PC-9 (cell line): ENCODE measurements at places on chromosomes 11 and 22.
A peak's percentile ranks its signal among the peaks of the same experiment; 100 is the strongest.

- no peak for DNase-seq
These were observed 102.1 kb downstream of the FCHSD2 start for GRCh38 chr11:73040046-73040445.

- DNase-seq: no peak
These were observed 13.7 kb upstream of the LIN7C start for GRCh38 chr11:27520226-27520625.

DNA sequence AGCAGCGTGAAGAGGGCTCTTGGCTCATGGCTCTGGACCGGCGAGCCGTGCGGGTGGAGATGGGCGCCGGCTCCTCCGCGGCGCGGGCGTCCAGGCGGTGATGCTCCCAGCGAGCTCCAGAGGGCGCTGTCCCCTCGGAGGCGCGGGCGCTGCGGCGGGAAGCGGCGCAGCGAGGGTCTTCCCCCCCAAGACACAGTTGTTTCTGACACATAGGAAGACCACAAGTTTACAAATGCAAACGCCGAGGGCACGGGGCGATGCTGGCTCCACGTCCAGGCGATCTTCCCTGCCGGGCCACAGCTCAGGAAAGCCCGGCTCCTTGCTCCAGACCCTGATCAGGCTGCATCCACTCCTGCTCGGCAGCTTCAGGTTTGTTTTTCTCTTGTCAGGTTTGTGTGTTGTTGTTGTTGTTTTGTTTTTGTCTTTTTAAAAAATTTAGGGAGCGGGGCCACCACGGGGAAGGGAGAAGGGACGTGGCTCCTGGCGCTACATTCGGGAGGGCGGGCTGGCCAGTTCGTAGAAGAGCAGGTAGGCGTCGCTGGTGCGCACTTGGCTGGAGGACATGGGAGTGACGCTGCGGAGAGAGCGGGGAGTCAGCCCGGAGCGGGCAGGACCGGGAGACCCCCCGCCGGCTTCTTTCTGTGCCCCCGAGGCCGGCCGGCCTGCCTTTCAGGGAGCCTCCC, 10.0 kb upstream of the MFRP start:
- peak; percentile 65 for DNase-seq

DNA sequence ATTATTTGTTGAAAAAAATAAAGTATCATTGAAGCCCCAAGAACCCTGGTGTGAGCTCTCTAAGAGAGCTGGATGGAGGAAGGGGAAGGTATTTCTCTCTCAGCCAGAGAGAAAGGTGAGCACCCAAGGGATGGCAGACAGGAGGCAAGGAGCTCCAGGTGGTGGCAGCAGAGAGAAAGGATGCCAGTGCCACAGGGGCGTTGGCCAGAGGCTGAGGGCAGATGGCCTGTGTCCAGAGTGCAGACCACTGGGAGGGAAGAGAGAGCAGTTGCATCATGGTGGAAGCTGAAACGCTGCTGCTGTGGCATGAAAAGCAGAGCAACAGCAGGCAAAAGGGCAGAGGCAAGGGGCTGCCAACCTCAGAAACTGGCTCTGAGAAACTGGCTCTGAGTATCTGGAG, 8.5 kb downstream of the SPON1 start:
- DNase-seq: peak; percentile 72

GRCh38 chr11:118014022-118014421, 27.8 kb downstream of the IL10RA start:
- no peak for DNase-seq

GRCh38 chr11:12111549-12112520, 1.4 kb downstream of the MICAL2 start:
- DNase-seq: no peak

GRCh38 chr11:66892911-66893310, 36.0 kb downstream of the LRFN4 start:
- DNase-seq: peak; percentile 31

GRCh38 chr11:47437746-47438418, 11.1 kb downstream of the RAPSN start:
- no peak for DNase-seq

DNA sequence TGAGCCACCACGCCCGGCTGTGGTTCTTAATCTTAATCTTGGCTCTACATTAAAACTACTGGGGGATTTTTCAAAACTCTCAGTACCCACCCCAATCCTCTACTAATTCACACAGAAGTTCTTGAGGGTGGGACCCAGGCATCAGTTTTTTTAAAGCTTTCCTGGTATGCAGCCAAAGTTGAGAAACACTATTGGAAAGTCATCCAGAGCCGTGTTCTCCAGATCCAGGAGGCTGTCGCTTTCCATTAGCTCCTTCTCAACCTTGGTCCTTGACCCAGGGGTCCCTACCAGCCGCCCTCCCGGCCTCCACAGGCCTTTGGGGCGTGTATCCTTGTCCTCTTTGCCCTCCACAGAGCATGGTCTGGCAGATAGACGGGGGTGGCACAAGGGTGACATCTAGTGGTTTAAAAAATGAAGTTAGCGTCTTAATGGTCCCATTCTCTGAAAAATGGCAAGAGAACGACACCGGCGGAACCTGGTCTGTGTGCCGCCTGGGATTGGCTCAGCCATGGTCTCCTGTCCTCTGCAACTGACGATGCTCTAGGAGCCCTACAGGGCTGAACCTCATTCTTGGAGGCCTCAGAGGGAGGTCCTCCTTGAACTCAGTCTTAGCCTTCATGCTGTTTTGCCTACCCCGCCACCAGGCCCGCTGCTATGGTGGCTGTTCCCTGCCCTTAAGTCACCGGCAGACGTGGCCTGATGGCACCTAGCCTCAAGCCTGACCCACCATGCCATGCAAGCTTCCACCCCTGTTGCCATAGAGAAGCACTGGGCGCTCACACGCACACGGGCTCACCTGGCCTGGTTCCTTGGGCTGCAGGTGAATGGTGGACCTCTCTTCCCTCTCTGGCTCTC, 152.0 kb upstream of the SYN3 start:
- no peak for DNase-seq

DNA sequence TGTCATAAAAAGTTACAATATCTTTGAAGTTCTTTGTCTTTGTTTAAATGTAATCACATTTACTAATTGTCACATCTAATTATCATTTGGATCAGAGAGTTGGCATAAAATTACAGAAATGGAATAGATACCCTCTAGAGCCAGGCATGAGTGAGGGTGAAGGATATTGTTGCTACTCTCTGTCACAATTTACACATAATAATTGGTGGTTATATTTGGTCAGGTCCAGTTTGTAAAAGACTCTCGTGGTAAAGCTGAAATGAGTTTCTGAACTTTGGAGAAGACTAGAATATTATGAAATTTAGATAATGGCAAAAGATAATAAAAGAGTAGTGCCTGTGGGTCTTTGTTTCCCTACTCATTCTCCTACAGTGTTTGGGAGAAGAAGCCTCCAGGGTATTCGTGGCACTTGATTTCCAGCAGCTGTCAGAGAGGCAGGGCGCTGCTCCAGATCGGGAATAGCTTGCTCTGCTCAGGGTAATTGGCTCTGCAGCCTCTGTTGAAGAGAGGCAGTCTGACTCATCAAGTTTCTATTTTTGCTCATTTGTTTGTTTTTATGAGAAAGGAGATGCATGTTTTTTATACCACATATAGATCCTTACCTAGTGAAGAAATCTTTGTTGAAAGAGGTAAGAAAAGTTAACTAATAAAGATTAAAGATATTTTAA, 349.9 kb downstream of the CNTN5 start:
- DNase-seq: no peak

- no peak for DNase-seq
These were observed 5.5 kb downstream of the UNC93B1 start for GRCh38 chr11:67998150-67999045.

DNA sequence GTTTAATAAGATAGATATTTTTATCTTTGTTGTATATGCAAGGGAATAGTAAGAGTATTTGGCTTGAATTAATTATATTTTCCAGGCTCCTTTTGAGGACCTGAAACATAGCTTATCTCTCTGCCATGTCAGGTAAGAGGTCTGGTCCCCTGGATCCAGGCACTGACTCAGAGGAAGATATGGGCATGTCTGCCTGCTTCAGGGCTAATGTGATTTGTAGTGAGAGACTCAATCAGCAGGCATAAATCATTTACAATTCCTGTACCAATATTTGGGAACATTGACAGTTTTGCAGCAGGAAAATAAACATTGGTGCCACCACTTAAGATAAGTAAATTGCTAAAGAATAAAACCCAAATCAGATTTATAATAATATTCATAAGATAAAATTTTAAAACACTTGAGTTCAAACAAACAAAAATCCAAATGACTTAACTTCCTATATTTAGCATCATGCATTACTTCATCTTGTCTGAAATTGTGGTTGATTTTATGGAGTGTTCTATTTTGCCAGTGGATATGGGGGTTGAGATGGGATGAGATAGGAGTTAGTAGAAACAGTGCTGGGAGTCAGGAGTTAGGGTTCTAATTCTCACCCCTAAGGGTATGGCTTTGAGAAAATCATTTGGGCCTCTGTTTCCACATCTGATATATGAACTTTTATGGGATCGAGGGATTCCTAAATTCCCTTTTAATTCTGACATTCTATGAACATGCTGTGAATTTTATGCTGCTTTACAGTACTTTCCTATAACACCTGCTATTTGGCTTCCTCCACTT, 5.1 kb upstream of the CALCA start:
- no peak for DNase-seq

DNA sequence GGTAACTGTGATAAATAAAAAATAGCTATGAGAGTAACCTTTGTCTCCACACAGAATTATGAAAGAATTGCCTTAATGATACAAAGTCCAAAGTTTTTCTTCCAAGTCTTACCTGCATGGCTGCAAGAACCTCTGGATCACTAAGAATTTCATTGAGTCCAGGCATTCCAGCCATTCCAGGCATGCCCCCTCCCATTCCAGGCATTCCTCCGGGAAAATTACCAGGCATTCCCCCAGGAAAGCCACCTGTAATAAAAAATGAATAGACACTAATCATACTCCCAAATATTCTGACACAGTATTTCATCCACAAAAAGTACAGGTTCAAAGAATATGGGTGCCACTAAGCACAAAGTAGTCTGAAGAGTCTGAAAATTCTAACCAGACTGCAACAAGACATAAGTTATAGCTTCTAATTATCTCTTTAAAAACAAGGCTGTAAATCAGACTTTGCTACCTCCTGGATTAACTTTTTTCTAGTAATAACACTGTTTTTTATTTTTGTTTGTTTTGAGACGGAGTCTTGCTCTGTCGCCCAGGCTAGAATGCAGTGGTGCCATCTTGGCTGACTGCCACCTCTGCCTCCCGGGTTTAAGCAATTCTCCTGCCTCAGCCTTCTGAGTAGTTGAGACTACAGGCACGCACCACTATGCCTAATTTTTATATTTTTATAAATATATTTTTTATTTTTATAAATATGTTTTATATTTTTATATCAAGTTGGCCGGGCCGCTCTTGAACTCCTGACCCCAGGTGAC, 8.0 kb upstream of the SLC25A17 start:
- DNase-seq: no peak
